ENCODE measurements at places on chromosomes 5 and 9.

GRCh38 chr5:108911055-108911454, 163.4 kb downstream of the FER start:
- no peak for DNase-seq

- no peak for DNase-seq
Observed at GRCh38 chr9:114837923-114838322, 32.1 kb upstream of the TNFSF15 start.

DNA sequence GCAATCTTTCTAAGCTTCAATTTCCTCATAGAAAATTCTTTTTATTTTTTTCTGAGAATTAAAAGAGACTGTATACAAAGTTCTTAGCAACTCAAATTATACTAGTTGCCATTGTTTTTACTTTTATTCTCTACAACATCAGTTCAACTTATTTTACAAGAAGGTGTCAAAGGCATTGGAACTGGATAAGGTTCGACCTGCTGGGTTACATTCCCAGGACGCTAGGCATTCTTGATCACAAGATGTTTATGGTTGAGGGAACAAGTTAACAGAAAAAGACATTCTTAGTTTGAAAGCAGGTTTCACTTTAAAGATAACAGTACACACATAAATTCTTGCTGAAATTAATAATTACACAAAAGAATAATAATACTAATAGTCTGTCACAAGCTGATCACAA, 163.5 kb upstream of the SNX2 start:
- no peak for DNase-seq

DNA sequence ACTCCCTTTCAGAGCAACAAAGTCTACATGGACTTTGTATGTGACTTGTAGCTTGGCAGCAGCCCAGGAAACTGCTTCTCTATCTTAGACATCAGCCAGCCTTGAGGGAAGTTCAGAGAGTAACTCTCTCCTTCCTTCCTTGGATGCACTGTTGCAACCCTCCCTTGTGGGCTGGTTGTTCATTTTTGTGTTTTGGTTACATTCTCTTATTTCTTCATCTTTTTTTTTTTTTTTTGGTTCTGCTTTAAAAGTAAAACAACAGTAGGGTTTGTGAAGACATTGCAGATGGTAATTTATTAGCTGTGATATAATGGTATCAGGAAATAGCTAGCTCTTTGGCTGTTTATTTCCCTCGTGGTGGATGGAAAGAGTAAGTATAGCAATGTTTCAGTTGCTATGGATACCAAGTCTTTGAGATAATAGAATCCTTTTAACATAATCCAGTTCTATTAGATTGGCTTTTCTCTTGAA, 97.9 kb upstream of the MAMDC2 start:
- no peak for DNase-seq

Data from H54 (cell line).